ENCODE measurements at places on chromosomes 1 and 21.

DNA sequence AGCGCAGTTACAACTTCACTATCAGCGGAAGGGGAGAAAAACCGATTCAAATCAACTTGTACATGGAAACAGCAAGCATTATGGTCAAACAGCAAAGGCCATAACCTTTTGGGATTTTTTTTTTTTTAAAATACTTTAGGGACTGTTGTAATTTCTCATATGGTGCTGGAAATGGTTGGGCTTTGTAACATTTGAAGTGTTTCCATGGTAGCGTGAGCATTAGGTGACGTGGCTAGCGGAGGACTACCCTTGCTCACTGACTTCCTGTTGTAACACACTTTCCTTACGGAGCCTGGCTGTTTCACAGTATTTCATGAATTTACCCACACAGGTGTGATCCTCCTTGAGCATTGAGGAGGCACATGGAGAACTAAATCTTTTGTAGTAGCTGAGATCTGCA is 269.5 kb downstream of the TM2D1 start:
- no peak for DNase-seq

GRCh38 chr1:178486100-178487069 is 10.4 kb downstream of the CLEC20A start:
- DNase-seq: no peak

DNA sequence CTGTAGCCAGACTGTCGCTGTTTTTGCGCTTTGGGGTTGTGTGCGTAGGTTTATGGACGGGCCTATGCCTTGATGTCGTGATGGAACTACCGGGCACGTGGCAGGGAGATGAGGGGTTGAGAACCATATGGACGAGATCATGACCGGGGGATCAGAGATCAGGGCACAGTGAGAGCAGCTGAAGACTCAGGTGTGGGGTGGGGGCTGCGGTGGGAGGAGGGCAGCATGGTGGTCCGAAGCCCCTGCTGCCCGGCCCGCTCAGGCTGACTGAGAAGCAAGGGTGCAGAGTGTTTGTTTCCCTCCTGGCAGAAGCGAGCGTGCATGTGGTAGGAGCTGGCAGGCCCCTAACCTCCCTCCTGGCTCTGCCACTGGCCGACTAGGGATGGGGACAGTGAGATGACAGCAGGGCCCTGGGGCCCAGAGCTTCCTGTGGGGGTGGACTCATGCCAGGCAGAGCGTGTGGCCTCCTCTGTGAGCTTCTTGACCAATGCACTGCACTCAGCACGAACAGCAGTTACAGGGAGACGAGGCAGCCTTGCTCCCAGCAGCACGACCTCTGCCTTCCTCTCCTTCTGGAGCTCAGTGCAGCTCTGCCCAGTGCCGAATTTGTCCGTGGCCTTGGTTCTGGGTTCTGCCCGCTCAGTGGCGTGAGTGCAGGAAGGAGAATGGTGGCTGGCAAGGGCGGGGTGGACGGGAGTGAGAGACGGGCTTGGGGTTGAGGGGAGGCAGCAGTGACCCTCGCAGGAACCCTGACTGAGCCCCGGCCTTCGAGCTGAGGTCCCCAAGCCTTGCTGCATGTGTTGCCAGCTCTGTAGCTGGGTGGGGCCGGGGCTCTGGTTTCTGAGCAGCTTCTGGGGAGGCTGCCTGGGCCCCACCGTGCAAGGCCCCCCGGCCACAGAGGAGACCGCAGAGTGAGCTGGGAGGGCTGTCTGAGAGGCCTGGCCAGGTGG is 22.2 kb upstream of the LRRC3 start:
- DNase-seq: no peak

DNA sequence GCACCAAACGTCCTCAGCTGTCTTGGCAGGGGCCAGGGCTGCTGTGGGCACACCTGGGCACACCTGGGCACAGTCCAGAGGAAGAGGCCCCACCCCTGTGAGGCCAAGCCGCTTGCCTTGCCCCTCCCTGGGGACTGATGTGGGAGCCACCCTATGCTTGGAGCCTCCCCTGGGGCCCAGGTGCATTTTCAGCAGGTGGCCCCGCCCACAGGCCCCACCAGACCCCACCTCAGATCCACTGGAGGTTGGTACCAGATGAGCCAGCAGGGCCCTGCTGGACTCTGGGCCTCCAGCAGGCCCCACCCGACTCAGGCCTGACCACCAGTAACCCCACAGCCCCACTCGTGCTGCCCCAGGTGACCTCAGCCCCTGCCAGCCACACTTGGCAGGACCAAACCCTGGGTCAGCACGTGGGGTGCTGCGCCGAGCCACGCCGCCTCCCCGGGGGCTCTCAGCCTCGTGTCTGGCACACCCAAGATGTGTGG is 8.8 kb downstream of the SLC19A1 start:
- DNase-seq: no peak

DNA sequence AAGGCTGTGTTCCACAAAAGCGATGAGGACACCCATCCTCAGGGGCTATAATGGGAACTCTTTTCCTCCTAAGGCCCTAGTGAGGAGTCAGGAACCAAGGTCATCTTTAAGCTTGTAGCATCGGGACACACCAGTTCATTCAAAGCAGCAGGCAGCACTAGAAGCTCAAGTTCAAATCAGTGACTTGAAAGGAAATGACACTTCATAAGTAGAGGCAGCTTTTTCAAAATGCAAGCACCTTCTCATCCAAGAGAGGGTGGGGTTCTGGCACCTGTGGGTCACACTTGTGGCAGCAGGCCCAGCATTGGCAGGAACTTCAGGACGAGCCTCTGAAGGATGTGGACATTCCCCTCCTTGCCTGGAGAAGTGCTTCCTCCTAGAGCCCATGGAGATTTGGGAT is 496.3 kb downstream of the KIF26B start:
- DNase-seq: no peak

DNA sequence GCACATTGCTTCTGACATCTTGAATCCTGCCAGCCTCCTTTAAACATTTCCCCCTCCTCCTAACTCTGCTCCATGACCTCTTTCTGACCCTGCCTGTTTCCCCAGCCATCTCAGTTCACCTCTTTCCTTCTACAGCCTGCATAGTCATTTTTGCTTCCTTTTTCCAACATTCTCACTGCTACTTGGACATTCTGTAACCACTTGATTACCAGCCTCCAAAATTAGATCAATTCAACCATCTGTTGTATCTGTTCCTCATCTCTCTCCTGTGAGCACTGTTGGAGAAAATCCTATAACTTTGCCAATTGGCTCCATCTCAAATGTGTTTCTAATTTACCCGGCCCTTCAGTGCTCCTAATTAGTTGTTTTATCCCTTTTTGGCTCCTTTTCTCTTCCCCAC is 27.5 kb upstream of the GPR88 start:
- DNase-seq: no peak

DNA sequence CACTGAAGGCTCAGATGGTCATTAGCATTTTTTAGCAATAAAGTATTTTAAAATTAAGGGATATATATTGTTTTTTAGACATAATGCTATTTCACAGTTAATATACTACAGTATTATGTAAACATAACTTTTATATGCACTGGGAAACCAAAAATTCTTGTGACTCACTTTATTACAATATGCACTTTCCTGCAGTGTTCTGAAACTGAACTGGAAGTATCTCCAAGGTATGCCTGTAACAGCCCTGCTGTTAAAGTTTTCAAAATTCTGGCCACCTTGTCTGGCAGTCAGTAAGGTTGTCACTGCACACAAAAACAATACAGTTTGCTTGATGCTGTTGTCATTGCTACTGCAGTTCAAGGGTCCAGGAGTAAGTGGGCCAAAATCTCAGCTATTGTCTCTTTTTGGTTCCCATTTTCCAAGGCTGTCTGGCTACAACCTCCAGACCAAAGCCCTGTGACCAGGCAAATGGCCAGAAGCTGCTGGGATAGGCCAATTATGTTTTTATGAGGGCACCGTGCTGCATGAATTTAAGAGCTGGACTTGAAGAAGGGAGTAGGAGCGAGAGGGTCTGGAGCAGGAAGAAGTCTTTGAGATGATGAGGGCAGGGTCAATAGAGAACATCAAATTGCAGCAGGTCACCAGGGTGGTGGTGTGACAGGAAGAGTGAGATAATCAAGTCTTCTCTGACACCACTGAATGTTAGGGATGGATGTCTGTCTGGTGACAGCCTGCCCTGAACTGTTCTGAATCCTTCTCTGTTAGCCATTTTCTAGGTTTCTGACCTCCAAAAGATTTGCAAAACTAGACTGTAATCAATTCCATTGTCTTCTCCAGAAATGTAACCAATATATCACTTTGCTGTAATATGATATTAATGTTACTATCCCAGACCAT is 82.3 kb upstream of the CACHD1 start:
- DNase-seq: no peak

DNA sequence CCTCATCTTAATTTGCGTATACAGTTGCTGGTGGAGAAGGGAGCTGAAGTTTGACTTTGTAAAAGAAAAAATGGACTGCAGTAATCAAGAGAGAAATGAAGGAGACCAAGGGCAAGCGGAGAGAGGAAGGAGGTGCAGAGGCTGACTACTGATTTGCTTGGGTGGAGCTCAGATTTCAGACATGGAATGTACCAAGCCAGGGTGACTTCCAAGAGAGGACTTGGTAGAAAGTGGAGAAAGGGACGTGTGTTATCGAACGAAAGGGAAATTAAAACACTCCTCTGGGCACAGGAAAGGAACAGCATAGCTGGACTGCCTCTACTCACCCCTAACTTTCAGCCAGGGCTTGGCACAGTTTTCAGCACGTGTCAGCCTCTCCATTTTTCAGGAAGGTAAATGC is 15.1 kb upstream of the HEATR1 start:
- DNase-seq: no peak

DNA sequence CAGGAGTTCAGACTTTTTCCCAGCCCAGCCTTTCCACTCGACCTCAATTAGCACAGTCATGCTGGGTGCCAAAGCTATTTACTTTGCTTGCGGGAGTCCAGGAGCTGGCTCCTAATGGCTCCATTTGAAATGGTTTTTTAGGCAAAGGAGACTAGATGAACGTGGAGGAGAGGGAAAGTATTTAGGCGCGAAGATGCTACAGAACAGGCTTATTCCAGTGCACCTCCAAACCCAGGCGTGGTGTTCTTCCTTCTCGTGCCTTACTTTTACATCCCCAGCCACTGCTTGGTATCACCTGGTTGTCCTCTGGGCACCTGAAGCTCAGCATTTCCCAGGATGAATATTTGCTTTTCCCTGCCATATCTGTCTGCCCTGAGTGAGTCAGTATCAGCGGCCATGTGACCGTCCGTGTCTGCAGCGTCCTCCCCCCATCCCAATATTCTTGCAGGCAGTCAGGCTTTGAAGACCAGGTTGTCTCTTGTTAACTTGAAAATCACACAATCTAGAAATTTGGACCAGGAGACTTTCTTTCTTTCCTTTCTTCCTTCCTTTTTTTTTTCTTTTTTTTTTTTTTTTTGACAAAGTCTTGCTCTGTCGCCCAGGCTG is 198.5 kb downstream of the DYRK1A start:
- no peak for DNase-seq

GRCh38 chr1:100366209-100366525 is 13.9 kb downstream of the CDC14A start:
- DNase-seq: no peak

DNA sequence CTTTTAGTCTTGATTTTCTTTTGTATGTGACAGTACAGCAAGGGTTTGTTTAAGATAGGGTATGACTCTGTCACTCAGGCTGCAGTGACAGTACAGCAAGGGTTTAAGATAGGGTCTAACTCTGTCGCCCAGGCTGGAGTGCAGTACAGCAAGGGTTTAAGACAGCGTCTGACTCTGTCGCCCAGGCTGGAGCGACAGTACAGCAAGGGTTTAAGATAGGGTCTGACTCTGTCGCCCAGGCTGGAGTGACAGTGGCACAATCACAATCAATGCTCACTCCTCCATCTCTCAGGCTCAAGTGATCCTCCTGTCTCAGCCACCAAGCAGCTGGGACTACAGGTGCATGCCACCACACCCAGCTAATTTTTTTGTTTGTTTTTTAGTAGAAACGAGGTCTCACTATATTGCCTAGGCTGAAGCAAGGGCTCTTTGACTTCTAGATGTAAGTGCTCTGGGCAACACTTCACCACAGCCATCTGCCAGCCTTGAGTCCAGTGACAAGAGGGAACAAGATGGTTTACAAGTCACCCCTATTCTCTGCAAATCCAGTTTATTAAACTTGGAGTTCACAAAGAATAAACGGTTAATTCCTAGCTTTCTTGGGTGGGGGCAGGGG is 965 bp upstream of the SH2D5 start:
- no peak for DNase-seq

DNA sequence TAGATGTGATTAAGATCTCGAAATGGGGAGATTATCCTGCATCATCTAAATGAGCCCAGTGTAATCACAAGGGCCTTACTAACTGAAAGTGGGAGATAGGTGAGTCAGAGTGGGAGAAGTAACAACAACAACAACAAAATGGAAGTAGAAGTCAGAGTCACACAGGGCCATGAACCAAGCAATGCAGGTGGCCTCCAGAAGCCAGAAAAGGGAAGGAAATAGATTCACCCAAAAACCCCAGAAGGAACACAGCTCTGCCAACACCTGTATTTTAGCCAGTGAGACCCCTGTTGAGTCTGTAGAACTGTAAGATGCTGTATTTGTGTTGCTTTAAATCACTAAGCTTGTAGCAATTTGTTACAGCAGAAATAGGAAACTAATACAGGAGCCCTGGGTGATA is 4.1 kb downstream of the TAGLN2 start:
- no peak for DNase-seq

- peak; percentile 87 for DNase-seq
Observed at GRCh38 chr1:248786156-248786555, 30.6 kb upstream of the LYPD8 start.

GRCh38 chr21:32392299-32392879 is 423 bp downstream of the URB1 start:
- peak; percentile 13 for DNase-seq

GRCh38 chr1:26321315-26322041 is 3.7 kb downstream of the CD52 start:
- peak; percentile 93 for DNase-seq

DNA sequence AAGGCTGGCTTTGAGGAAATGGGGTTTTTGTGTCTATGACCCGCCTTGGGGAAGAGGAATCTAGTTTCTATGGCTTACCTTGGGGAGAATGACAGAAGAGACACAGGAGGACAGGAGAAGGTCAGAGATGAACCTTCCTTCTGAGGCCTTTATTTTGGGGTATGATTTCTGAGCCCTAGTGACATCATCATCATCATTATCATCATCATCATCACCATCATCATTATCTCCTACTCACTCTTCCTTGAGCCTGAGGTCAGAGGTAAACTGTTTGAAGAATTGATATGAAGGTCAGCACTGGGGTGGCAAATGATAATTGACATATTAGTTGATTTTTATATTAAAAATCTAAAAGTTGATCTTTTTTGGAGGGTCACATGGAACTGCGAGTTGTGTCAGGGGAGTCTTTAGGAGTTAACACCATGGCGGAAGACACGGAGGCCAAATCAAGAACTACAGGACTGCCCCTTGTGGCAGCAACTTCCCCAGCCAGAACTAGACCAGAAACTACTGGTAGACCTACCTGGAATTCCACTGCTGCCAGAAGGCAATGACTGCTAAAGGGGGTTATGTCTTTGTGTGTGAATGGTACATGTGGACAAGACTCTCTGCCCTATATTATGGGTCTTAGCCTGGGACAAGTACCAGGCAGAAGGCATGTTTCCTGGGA is 49.8 kb upstream of the WLS start:
- no peak for DNase-seq

DNA sequence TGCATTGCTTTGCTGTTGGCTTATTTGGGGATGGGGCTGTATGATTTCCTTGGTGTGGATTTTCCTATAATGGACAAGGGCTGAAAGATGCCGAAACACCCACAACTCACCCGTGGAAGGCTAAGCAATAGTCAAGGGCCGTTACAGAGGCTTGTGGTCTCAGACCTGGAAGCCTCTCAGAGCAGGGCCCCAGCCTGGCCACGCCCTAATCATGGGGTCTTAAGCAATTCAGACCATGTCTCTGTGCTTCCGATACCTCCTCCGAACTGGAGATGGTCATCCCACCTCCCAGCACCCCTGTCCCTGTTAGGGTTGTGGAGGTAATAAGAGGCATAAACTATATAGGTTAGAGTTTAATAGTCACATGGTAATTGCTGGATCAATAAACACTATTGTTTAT is 3.4 kb downstream of the ABCG1 start:
- no peak for DNase-seq
